ENCODE measurements at places on chromosomes 6 and 20.

DNA sequence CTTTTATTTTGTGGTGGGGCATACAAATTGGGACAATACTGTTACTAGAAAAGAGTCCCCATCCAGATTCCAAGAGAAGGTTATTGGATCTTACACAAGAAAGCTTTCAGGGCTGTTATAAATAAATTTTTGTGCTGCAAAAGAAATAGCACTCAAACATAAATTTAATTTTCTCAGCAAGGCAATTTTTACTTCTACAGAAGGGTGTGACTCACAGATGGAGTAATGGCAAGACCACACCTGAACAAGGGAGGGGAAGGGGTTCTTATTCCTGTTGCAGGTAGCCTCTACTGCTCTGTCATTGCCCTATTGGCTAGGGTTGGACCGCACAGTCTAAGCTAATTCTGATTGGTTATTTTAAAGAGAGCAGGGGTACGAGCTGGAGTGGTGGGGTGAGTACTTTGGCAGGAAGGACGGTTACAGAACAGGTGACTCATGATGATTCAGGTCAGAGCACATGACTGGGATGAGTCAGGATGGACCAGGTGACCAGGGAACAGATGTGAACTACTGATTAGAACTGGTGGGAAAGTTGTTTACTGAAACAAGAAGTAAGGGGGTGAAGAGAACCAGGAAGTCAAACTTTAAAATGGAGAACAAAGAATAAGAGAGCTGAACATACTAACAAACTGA, 41.1 kb downstream of the CNR1 start:
- no peak for DNase-seq

GRCh38 chr6:41502566-41502916, 43.6 kb upstream of the FOXP4 start:
- no peak for DNase-seq

DNA sequence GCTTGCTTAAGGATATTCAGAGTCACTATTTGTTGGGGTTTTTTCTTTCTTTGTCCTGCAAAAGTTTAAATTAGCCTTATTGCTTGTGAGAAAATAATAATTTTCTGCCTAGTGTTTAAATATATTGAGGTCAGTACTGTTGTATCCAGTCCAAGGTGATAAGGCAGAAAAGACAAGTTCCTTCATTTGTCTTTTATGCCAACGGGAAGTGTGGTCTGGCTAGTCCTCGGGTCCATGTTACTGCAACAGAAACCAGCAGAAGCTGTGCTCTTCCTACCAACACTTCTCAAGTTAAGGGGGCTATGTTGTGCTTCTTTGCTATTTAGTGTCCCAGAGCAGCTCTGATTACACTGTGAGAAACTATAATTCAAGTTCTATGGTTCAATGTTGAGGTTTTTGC, 301.1 kb downstream of the TBC1D7 start:
- DNase-seq = no peak

GRCh38 chr6:27096834-27097511, 150.5 kb upstream of the PRSS16 start:
- peak; percentile 38 for DNase-seq

- no peak for DNase-seq
Measured at GRCh38 chr6:145898376-145898775, 65.8 kb downstream of the SHPRH start.

DNA sequence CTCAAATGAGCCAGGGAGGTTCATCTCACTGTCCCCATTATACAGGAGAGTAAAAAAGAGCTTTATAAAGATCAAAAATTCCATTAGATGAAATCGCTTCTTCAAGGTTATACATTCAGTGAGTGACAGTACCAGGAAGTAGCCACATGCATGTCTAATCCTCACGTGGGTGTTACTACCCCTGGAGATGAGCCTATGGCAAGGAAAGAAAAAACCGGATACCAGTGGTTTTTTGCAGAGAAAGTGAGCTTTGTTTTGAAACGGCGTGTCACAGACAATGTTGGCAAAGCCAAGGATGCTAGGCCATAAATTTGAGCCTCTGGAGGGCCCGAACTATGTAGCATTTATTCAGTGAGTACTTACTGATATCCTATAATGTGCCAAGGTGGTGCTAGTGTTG, 215.0 kb upstream of the RIN2 start:
- no peak for DNase-seq

DNA sequence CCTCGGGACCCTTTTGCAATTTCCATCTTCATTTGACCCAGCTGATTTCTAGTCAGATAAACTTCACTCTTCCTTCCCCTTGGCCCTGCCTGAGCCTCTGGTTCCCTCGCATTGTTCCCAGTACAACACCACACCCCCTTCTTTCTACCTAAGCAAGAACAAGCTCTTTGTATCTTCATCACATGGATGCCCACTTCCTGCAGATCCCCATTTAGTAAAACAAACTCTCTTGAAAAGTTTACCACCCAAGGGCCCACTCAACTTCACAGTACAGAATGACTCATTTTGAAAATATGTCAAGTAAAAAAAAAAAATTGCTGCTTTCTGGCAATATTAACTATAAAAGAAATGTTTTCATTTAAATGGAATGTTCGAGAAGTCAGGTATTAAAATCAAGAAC, 5.2 kb downstream of the FAXC start:
- no peak for DNase-seq

DNA sequence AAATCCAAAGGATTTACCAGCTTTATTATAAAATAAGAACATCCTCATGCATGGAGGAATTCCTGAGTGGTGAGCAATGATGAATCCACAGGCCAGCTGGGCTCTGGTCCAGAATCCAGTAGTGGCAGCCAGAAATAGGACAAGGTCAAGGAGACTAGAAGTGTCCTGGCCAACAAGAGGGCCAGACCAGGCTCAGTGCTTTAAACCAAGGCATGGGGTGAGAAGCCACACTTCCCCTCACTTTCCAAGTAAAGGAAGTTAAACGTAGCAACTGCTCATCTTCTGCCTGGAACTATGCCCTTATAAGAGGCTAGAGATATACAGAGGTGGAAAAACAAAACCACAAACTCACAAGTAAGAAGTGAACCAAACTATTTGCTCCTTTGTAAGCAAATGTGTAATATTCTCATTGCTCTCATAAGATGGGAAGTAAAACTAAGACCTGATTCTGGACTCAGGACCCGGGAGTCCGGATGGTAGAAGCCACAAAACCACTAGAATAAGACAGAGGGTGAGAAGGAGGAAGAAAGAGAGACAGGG, 253.2 kb downstream of the UST start:
- no peak for DNase-seq

DNA sequence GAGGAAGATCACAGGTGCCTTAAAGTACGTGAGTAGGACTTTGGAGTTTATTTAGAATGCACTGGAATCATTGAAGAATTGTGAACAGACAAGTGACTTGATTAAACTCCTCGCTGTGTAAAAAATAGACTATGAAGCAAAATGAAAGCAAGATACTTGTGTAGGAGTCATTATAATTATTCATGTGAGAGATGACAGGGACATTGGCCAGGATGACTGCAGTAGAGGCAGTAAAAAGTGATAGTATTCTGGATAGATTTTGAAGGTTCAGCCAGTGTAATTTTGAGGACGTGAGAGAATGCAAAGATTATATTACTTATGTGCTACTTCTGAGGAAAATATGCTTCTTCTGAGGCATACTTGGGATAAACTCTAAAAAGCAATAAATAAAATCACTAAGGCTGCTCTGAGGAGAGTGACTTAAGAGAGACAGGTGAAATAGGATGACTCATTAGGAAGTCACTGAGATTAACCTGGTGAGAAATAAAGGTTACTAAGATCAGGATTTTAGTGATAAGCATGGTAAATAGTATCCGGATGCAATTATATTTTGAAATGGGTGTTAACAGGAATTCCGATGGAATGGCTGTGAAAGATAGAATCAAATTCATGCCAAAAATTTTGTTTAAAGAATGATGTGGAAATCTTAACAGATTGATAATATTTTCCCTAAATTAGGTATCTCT, 202.0 kb downstream of the CENPW start:
- no peak for DNase-seq

- no peak for DNase-seq
Measured at GRCh38 chr6:142279350-142280180, 22.2 kb upstream of the ADGRG6 start.

DNA sequence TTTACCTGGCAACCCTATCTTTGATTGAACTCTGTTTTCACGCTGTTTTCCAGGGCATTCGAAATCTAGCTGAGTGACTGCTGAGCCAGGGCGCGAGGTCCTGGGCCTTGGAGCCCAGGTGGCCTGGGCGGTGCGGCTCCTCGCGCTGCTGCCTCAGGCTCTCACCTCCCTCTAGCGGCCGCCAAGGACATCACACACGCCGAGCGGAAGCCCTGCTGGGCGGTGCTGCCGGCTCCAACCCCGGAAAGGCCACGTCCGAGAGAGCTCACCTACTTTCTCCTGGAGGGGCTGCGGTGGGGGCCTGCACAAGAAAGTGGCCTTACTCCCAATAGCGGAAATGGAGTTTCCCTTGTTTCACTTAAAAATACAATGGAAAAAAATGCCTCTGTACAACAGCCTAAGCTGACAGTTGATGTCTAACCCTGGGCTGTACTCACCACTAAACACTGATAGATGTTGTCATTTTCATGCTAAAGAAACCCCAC, 77.7 kb downstream of the ELOVL4 start:
- DNase-seq = peak; percentile 89

GRCh38 chr20:33944914-33945313, 48.8 kb upstream of the RALY start:
- no peak for DNase-seq

- no peak for DNase-seq
Measured at GRCh38 chr20:3181270-3181669, 7.9 kb upstream of the LZTS3 start.

DNA sequence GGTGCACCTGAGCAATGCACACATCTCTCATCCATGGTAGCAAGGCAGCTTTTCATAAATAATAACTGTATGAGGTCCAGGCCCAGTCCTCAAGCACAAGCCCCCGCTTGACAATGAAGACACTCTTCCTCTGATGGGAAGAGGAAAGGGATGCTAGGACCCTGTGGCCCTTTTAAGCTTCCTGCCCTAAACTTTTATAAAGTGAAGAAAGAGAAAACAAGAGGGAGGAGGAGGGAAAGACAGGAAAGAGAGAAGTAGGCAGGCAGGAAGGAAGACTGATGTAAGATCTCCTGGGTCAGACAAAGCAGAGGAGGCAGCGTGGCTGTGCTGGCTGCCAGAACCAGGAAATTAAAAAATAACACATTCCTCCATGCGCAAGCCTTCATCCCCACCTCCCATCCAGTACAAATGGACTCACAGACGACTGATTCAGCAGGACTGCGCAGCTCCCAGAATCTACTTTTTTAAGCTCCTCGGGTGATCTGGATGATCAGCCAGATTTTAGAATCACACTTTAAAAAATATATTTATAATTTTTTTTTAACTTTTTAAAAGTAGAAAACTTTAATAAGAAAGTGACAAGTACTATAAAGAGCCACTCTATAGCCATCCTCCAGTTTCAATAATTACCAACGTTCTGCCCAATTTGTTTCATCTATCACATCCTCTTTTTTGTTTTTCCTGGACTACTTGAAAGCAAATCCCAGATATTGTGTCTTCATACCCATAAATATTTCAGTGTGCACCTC, 16.5 kb downstream of the TNFAIP3 start:
- DNase-seq = no peak

GRCh38 chr6:135568379-135568778, 70.8 kb upstream of the AHI1 start:
- no peak for DNase-seq

- peak; percentile 25 for DNase-seq
Measured at GRCh38 chr20:23350904-23351838, 580 bp downstream of the NXT1 start.

Data from HEK293T (cell line).